ENCODE measurements at places on chromosomes 1 and 21.

DNA sequence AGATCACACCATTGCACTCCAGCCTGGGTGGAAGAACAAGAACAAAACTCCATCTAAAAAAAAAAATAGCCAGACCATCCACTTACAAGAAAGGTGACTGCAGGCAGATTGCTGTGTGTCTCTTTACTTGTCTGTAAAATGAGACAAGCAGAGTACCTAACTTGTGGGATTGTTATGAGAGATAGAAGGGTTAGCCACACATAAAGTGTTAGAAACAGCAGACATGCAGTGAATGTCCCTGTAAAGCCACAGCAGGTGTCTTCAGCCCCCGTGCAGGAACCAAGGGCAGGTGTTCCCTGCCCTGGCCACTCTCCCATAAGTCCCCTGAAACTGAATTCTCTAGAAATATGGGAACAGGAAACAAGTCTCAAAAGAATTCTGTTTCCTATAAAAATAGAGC is 40.8 kb upstream of the EFHD2 start:
- H3K4me3 ChIP-seq, result no peak overlapping the region
- no peaks in the 10 kb centered on the region for H3K36me3 ChIP-seq
- no peak for DNase-seq
- H3K27ac ChIP-seq, result no peak overlapping the region
- no peaks in the 10 kb centered on the region for H3K4me1 ChIP-seq

- no peak overlapping the region for H3K27ac ChIP-seq
- H3K27me3 ChIP-seq, result no peaks in the 10 kb centered on the region
- no peaks in the 10 kb centered on the region for H3K4me1 ChIP-seq
- no peak overlapping the region for H3K4me3 ChIP-seq
- DNase-seq, result peak; percentile 55
- H3K36me3 ChIP-seq, result no peaks in the 10 kb centered on the region
These were observed 317.2 kb upstream of the NFIA start for GRCh38 chr1:60765204-60765603.

- no peak overlapping the region for H3K27ac ChIP-seq
- DNase-seq, result no peak
- H3K36me3 ChIP-seq, result no peaks in the 10 kb centered on the region
- H3K4me3 ChIP-seq, result no peak overlapping the region
These were observed 1.8 kb upstream of the TMEM52 start for GRCh38 chr1:1920608-1921458.

DNA sequence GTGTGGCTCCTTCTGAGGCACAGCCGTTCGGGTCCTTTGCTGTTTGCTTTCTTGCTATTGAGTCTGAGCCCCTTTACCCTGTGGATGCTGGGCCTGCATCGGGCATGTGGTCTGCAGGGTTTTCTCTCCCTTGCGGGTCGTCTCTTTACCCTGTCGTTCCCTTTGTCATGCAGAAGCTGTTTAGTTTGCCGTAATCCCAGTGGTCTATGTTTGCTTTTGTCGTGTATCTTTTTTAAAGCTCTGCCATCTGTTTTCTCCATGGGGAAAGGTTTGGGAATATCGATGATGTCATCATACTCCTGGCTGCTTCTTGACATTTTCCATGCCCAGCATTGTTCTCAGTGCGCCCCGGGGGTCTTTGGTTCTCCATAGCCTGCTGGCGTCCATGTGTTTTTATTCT is 68.2 kb downstream of the AGPAT3 start:
- no peak for DNase-seq
- no peak overlapping the region for H3K4me3 ChIP-seq
- no peaks in the 10 kb centered on the region for H3K27me3 ChIP-seq
- no peak overlapping the region for H3K27ac ChIP-seq

DNA sequence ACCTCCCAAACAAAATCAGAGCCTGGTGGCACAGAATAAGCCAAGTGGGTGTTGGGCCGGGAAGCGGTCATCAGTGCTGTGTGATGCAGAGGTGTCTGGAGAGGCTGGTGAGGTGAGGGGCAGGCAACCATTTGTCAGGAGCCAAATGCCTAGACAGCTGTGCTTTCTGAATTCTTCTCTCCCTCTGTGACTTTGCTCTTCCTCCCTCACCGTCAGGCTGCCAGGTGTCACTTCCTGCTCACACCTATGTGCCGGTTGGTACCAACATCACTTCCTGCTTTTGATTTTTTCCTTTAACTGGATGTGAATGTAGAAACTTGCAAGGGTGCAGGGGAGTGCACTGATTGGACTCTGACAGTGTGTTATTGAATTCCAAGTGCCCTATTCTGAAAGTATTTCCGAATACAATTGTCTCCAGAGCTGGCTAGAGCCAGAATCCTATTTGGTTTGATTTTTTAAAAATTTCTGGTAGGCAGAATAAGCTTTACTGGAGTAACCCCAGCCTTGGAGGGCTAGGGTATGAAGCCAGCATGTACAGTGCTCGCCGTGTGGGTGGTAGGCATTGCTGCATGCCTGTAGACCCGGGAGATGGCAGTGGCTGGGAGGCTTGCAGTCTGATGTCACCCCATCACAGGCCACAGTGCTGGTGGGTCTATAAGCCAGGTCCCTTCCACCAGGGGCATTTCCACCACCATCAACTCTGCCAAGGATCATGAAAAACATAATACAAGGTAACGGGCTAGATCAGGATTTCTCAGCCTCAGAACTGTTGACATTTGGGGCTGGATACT is 210.9 kb downstream of the KAZN start:
- H3K4me1 ChIP-seq, result no peaks in the 10 kb centered on the region
- no peak for DNase-seq
- no peaks in the 10 kb centered on the region for H3K36me3 ChIP-seq
- H3K27me3 ChIP-seq, result no peaks in the 10 kb centered on the region

DNA sequence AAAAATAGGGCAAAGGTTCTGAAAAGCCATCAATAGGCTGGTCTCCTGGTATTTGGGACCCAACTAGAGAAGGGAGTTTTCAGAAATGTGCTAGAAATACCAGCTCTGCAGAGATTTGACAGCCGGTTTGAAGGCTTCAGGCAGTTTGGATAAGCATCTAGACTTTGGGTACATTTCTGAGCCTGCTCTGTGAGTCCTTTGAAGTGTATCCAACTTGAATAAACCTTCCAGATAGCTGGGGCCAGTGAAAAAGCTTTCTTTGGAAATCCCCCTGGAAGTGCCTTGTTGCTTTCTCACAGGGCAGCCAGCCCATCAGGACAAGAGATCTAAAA is 6.4 kb upstream of the PEF1 start:
- no peak for DNase-seq
- no peaks in the 10 kb centered on the region for H3K36me3 ChIP-seq
- H3K4me1 ChIP-seq, result no peaks in the 10 kb centered on the region
- H3K27me3 ChIP-seq, result no peaks in the 10 kb centered on the region
- H3K27ac ChIP-seq, result no peak overlapping the region

All from iPS DF 6.9 (cell line).